ENCODE measurements at places on chromosomes 2 and 18.

GRCh38 chr2:103789381-103790095, 1027.7 kb downstream of the TMEM182 start:
- H3K36me3 ChIP-seq = no peaks in the 10 kb centered on the region
- no peak for DNase-seq
- peaks cover 3% of the 10 kb centered on the region for H3K27me3 ChIP-seq

DNA sequence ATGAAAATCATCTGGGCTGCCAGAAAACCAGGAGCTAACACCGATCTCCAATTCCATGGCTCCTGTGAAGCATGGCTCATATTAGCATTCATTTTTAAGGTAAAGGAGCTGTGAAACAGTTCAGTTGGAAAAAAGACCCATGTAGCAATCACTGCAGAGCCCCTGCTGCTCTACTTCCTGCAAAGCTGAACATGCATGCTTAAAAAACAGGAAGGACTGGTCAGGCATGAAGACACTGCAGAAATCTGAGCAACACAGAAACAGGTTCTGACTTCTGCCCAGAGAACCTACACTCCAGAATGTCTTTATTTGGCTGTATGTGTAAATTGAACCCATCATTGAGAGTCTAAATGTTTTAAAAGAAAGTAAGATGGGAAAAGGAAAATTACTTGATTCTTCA, 950.6 kb downstream of the DCDC2C start:
- H3K4me1 ChIP-seq = no peaks in the 10 kb centered on the region
- H3K4me3 ChIP-seq = no peak overlapping the region
- H3K36me3 ChIP-seq = no peaks in the 10 kb centered on the region
- no peaks in the 10 kb centered on the region for H3K27me3 ChIP-seq

GRCh38 chr2:183696028-183696427, 571.8 kb downstream of the NUP35 start:
- H3K27me3 ChIP-seq = no peaks in the 10 kb centered on the region
- no peak for DNase-seq
- no peaks in the 10 kb centered on the region for H3K36me3 ChIP-seq

DNA sequence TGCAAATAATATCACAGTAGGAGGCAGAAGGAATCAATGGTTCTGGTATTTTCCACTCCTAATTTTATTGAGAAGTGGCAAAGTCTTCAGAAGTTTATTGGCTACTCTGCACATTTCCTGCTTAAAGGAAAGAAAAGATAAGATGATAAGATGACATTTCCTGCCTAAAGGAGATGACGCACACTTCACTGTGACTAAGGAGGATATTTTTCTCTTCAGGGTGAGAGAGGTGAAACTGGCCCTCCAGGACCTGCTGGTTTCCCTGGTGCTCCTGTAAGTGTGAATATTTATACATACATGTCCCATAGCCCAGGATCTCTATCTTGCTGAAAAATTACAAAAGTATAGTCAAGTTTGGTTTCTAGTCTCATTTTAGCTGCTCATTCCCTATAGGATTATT, 27.9 kb downstream of the COL3A1 start:
- no peaks in the 10 kb centered on the region for H3K27me3 ChIP-seq
- peak overlapping the region; percentile 22 for H3K27ac ChIP-seq
- H3K36me3 ChIP-seq = peaks cover 100% of the 10 kb centered on the region
- no peak overlapping the region for H3K4me3 ChIP-seq
- DNase-seq = no peak

GRCh38 chr2:233807215-233807865, 29.2 kb downstream of the MROH2A start:
- peak; percentile 13 for DNase-seq
- H3K36me3 ChIP-seq = no peaks in the 10 kb centered on the region
- H3K27ac ChIP-seq = no peak overlapping the region
- H3K4me3 ChIP-seq = no peak overlapping the region

DNA sequence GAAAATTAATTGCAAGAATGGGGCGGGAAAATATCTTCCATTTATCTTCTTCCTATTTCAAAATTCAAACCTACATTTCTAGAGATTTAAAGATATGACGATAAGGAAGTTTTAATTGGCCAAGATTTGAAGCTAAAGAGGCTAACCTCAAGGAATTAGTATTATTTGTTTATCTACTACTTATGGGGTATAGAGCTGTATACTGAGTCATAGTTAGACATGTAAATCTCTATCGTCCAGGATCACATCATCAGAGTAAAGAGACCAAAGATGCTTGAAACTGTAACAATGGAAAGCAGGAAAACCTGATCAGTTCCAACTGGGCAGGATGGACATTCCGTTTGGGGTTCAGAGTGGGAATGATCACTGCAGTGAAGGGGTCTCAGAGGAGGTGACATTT, 95.2 kb upstream of the KLF7 start:
- H3K36me3 ChIP-seq = no peaks in the 10 kb centered on the region
- H3K27ac ChIP-seq = no peak overlapping the region
- peaks cover 46% of the 10 kb centered on the region for H3K4me1 ChIP-seq
- DNase-seq = no peak
- H3K4me3 ChIP-seq = no peak overlapping the region

- no peak overlapping the region for H3K4me3 ChIP-seq
- H3K27me3 ChIP-seq = no peaks in the 10 kb centered on the region
These were observed 333.1 kb downstream of the DYSF start for GRCh38 chr2:71786291-71787107.

DNA sequence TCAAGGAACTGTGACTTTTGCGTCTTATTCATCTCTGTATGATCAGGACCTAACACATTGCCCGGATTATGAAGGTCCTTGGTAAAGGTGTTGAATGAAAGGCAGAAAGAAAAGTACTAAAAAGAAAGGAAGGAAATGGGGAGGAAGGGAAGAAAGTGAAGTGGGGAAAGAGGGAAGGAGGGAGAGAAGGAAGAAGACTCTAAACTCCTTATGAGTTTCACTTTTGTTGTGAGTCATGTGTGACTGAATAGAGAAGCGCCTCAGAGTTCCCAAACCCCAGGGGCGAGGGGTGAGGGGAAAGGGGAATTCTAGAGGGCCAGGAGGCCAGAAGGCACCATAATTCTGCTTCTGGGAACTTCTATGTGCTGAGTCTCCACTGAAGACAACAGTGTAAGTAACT, 30.9 kb upstream of the OSBPL6 start:
- H3K27ac ChIP-seq = no peak overlapping the region
- DNase-seq = no peak
- no peak overlapping the region for H3K4me3 ChIP-seq

- H3K36me3 ChIP-seq = no peaks in the 10 kb centered on the region
- no peaks in the 10 kb centered on the region for H3K27me3 ChIP-seq
- H3K4me3 ChIP-seq = no peak overlapping the region
- no peak for DNase-seq
- H3K4me1 ChIP-seq = no peaks in the 10 kb centered on the region
These were observed 190.7 kb downstream of the WDR7 start for GRCh38 chr18:56841836-56842235.

- no peaks in the 10 kb centered on the region for H3K27me3 ChIP-seq
- H3K27ac ChIP-seq = peak overlapping the region; percentile 9
- no peak overlapping the region for H3K4me3 ChIP-seq
- DNase-seq = peak; percentile 56
- peaks cover 13% of the 10 kb centered on the region for H3K4me1 ChIP-seq
These were observed 76.2 kb downstream of the KIAA2012 start for GRCh38 chr2:202149155-202149762.

DNA sequence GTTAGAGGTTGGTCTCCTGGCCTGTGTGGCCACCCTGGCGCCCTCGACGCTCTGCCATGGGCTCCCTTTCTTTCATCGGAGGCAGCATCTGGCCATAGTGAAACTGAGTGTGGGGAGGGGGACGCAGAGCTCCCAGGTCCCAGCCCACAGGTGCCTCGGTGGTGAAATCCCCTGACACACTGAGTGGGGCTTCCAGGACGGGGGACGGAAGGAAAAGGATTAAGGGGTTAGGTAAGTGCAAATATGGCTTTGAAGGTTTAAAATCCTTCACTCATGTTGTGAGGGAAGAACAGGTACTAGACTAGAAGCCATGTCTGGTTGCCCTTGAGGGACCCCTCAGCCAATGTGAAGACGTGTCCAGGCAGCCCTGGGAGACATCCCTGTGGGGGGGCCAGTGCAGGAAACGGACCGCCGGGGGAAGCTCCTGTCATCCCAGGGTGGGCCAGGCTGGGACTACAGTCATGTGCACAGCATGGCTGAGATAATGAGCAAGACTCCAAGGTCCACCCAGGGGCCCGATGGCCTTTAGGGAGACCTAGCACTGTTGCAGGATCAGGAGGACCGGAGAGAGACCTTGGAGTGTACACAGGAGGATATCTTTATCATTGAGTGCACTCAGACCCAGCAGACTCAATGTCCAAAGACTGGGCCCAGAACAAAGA, 36.3 kb downstream of the RTP5 start:
- peaks cover 17% of the 10 kb centered on the region for H3K4me1 ChIP-seq
- no peak overlapping the region for H3K27ac ChIP-seq
- H3K27me3 ChIP-seq = peaks cover 24% of the 10 kb centered on the region
- H3K4me3 ChIP-seq = no peak overlapping the region
- H3K36me3 ChIP-seq = no peaks in the 10 kb centered on the region
- DNase-seq = no peak

GRCh38 chr2:64582774-64583340, 58.7 kb downstream of the AFTPH start:
- H3K27ac ChIP-seq = no peak overlapping the region
- peaks cover 39% of the 10 kb centered on the region for H3K36me3 ChIP-seq
- H3K4me3 ChIP-seq = no peak overlapping the region
- H3K4me1 ChIP-seq = peaks cover 4% of the 10 kb centered on the region
- no peaks in the 10 kb centered on the region for H3K27me3 ChIP-seq
- DNase-seq = no peak

DNA sequence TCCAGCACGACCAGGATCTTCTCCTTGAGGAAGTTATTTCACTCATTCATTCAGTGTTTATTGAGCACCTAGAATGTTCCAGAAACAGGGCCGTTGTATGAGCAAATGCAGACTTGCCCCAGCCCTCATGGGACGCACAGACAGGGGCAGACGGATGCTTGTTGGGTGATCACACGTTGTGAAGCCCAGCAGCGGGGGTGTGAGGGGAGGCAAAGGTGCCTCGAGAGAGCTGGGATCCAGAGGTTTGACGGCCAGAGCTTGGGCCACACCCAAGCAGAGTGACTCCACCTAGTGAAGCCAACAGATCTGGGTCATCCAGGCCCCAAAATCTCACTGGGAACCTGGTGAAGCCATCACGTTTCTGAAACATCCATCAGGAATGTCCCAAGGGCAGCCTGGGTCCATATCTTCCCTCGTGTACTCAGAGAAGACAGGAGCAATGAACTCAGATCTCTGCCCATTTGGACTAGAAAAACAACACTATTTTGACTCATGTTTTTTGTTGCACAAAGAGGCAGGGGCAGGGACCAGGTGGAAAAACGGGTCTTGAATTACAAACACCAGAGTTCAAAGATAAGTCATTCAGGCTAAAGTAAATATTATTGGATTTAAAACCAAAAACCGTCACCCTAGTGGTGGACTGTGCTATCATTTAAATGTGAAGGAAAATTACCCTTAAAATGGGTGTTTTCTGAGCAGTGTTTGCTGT, 54.9 kb upstream of the RBM44 start:
- no peaks in the 10 kb centered on the region for H3K27me3 ChIP-seq
- H3K36me3 ChIP-seq = peaks cover 4% of the 10 kb centered on the region
- peak overlapping the region; percentile 68 for H3K27ac ChIP-seq

DNA sequence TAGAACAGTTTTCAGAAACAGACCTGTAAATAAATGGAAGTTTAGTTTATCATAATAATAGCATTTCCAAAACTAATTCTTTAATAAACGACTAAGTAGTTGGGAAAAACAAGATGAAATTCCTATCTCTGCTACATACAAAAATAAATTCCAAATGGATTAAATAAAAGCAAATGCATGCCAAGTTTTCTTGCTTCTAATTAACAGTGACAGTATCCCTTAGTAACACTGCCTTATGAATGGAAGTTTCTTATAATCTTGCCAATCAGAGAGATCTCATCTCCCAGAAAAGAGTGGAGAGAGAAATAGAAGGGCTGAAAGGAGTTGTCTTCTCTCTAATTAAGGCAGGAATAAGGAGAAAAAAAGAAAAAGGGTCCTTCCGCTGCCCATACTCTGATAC, 133.9 kb downstream of the GFPT1 start:
- no peak overlapping the region for H3K4me3 ChIP-seq
- H3K36me3 ChIP-seq = no peaks in the 10 kb centered on the region
- no peak for DNase-seq
- H3K27me3 ChIP-seq = no peaks in the 10 kb centered on the region

DNA sequence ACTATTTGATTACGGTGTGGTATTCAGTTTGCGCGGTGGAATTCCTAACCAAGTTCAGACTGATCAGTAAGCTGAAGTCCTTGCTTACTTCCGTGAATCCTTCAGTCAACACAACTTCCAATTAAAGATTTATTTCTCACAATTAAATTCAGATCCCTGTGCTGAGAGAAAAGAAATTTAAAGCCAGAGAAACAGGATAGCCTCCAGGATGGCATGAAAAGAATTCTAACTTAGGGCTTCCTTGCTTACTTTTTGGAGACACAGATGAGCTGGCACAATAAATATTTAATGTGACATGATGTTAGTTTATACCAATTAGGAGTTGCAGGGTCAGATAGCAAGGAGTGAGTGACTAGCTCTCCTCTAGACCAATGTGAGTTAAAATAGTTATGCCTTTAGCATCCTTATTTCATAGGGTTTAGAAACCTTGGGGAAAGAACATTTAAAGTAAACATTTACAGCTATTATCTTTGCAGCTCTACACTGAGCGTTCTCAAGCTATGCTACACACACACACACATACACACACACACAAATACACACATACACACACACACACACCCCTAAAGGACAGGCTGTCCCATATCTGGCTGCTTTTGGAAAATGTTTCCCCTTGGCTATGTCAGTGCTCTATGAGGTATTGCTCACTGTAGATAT, 151.0 kb downstream of the TRIB2 start:
- no peaks in the 10 kb centered on the region for H3K36me3 ChIP-seq
- H3K27ac ChIP-seq = no peak overlapping the region
- H3K4me1 ChIP-seq = no peaks in the 10 kb centered on the region
- DNase-seq = no peak
- no peak overlapping the region for H3K4me3 ChIP-seq

- H3K36me3 ChIP-seq = no peaks in the 10 kb centered on the region
- no peak overlapping the region for H3K27ac ChIP-seq
- DNase-seq = no peak
- no peaks in the 10 kb centered on the region for H3K4me1 ChIP-seq
- H3K27me3 ChIP-seq = no peaks in the 10 kb centered on the region
These were observed 34.5 kb upstream of the RAB31 start for GRCh38 chr18:9673296-9674251.

DNA sequence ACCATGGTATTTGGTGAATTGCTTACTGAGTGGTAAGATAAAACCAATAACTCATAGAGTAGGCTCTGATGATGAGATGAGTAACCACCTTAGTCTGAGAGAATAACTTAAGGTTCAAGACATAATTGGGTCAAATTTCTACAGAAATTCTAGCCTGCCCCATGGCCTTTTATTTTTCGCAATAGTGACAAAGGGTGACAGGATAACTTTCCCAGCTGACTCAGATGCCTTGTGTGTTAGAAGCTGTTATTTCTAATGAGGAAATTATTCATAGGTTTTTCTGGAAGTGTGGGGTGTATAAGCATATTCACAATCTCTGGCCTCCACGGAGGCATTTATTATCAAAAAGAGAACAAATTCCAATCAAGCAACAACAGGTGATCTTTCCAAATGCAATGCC, 159.0 kb downstream of the NUP35 start:
- no peak overlapping the region for H3K27ac ChIP-seq
- no peak for DNase-seq
- H3K36me3 ChIP-seq = no peaks in the 10 kb centered on the region
- H3K4me3 ChIP-seq = no peak overlapping the region
- H3K4me1 ChIP-seq = no peaks in the 10 kb centered on the region
- no peaks in the 10 kb centered on the region for H3K27me3 ChIP-seq

- no peaks in the 10 kb centered on the region for H3K27me3 ChIP-seq
- DNase-seq = peak; percentile 34
- H3K36me3 ChIP-seq = no peaks in the 10 kb centered on the region
- H3K4me3 ChIP-seq = no peak overlapping the region
- H3K27ac ChIP-seq = no peak overlapping the region
These were observed 146.1 kb downstream of the PRPF40A start for GRCh38 chr2:152571048-152571766.
